NCI-H1092 treated with DMSO at 0.1 percent for 48 hours (cell line): ENCODE measurements at places on chromosomes 12 and 14.

DNA sequence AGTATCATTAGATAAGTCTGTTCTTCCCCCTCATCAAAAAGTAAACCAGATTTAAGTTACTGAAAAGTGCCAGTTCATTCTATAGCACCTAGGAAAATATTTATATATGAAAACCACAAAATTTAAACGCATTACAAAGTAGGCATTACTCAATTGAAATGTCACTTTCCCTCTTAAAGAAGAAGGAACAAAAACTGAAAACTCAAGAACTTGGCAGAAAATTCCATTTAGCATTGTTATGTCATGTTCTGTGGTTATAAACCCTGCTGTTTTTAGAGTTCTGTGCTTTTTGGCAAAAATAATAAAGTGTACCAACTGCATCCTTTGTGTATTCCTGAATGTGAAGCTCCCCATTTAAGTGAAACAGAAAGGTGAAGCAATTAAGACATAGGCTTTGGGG is 3.6 kb downstream of the FGD4 start:
- no peak for DNase-seq

- peak; percentile 77 for DNase-seq
These were observed 310.9 kb downstream of the ADGRD1 start for GRCh38 chr12:131264635-131265034.

DNA sequence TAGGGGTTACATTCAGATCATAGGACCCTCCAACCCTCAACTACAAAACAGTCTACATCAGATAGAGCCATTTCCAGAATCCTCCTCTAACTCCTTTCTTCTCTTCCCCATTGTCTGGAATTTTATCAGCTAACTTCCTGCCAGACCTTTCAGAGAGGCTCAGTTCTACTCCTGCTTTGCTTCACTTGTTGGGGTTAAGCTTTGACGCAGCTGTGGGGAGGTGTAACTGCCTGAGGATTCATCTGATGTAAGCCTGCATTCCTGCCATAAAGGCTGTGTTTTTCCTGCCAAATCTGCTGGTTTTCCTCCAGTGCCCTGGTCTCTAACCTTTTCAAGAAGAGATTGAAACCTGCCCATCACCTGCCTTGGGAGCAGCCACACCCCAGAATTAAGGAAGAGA is 16.9 kb downstream of the DHRS2 start:
- DNase-seq, result no peak

DNA sequence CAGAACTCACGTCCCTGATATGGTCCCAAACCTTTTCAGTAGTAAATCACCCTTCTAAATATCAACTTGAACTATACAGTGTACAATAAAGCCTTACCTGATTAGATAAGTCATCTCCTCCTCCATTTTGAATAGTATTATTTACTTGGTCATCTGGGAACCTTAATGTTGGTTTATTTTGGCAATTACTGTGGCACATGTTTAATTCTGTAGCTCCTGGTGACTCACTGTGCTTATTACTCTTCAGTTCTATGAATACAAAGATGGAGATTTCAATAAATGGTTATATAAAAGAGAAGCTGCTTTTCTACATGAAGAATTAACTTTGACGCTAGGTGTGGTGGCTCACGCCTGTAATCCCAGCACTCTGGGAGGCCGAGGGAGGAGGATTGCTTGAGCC is 25.4 kb downstream of the MIS18BP1 start:
- DNase-seq, result no peak

- no peak for DNase-seq
These were observed 321.1 kb downstream of the EGLN3 start for GRCh38 chr14:33629792-33630191.

GRCh38 chr12:9256341-9256740 is 48.1 kb upstream of the PZP start:
- no peak for DNase-seq

GRCh38 chr14:53955671-53956426 is 776 bp downstream of the BMP4 start:
- DNase-seq, result no peak

- DNase-seq, result no peak
These were observed 201.2 kb upstream of the PRICKLE1 start for GRCh38 chr12:42790761-42791151.

GRCh38 chr12:30827101-30828066 is 72.6 kb upstream of the CAPRIN2 start:
- no peak for DNase-seq

- DNase-seq, result no peak
These were observed 12.8 kb downstream of the CFAP73 start for GRCh38 chr12:113162102-113163029.

- no peak for DNase-seq
These were observed 97.1 kb upstream of the PLEKHG7 start for GRCh38 chr12:92605621-92606170.

DNA sequence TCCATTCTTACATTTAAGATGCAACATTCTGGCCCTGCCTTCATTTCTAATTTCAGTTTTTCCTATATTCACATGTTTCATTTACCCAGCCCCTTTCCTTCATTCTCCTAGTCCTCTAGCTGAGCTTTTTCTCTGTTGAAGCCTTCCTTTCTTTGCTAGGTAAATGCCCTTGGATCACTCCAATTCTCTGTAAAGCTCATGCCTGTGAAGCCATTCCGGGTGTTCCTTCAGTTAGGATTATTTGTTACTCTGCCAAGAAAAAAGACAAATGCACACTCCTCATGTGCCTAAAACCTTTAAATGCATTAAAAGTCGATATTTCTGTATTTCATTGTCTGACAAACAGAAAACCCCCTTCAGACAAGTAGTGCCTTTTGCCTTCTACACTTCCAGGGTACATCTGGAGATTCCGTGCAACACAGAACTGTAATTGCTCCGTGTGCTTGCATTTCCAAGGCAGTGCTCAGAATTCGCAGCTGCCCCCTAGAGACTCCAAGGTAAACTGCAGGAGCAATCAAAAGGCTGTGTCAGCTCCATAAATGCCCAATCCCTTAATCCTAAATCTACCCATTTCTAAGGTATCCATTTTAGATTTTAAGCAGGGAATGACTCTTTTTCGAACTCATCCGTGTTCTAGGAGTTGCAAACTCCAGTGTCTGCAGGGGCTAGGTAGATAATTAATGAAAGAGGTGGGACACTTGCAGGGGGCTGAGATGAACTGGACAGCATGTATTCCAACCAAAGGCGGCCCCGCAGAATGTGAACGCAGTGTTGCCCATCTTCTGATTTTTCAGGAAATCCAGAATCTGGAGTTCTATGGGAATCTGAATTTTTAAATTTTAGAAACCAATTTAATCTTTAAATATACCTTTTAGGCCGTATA is 320.2 kb downstream of the GRIN2B start:
- peak; percentile 74 for DNase-seq

DNA sequence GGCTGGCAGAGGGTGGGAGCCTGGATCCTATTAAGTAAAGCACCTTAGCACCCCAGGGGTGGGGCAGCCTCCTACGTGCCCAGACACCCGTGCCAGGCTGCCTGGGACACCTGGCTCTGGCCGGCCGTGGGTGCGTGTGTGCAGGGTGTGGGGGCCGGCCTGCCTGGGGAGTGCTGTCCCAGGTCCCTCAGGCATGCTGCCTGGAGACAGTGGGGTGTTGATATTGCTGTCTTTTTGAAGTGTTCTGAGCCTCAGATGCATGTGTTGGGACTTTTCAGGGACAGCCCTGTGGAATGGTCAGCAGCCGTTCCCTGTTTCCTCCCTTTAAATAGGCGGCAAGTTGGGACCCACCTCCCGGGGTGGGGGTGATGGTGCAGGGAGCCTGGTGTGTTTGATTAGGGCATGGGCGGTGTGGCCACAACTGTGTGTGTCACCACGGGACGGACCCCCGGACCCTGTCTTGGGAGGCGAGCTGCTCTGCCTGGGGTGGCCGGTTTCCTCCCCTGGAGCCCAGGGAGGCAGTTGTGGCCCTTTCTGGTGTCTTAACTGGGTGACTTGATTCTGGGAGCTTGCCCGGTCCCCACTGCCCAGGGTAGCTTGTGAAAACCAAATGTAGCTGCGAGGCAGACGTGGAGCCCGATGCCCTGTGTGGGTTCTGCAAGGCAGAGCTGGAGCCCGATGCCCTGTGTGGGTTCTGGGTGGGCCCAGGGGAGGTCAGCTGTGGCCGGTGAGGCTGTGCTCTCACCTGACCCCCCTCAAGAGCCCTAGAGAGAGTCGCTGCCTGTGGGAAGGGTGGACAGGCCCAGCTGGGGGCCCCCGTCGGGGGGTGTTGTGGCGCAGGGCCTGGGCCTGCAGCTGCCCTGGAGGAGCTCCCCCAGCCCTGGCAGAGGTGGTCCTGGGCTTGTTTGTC is 8.2 kb downstream of the ULK1 start:
- DNase-seq, result no peak

DNA sequence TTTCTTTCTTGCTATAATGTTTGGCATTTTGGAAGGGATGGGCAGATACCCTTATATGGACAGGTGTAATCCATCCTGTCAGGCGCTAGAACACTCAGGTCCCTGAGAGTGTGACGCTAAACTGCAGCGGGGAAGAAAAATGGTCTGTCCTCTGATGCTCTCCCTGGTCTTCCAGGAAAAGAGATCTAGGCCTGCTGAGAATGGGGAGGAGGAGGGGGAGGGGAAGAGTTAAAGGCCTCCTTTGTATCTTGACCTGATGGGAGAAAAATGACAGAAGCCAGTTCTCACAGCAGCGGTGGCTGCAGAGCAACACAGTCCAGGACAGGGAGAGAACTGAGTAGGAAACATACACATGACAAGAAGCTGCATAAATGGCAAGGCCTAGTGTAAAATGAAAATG is 61.1 kb downstream of the RPS6KA5 start:
- DNase-seq, result no peak

GRCh38 chr12:82625523-82625922 is 61.2 kb upstream of the TMTC2 start:
- DNase-seq, result peak; percentile 3

DNA sequence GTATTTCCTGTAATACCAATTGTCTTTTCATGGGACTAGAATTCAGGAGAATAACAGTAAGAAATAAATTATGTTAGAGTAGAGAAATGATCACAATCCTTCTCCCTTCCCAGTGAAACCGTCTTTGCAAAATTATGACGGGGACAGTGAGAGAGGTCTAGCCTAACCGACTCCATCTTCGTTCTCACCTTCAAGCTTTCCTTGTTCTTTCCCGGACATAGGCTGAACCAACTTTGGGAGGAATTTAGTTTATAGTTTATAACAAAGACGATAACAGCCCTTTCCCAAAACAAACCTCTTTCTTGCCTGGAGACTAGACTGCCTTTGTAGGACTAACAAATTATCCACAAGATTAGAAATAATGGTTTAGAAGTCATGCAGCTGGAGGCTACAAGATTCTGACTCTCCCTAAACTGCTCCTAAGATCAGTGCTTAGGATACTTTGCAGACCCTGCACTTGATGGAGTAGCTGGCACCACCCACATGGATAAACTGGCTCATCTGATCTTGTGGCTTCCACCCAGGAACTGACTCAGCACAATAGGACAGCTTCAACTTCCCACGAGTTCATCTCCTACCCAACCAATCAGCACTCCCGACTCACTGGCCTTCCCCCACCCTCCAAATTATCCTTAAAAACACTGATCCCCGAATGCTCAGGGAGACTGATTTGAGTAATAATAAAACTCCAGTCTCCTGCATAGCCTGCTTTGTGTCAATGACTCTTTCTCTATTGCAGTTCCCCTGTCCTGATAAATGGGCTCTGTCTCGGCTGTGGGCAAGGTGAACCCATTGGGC is 521.2 kb upstream of the TBX3 start:
- DNase-seq, result no peak

GRCh38 chr14:103641161-103641560 is 12.2 kb downstream of the KLC1 start:
- no peak for DNase-seq

DNA sequence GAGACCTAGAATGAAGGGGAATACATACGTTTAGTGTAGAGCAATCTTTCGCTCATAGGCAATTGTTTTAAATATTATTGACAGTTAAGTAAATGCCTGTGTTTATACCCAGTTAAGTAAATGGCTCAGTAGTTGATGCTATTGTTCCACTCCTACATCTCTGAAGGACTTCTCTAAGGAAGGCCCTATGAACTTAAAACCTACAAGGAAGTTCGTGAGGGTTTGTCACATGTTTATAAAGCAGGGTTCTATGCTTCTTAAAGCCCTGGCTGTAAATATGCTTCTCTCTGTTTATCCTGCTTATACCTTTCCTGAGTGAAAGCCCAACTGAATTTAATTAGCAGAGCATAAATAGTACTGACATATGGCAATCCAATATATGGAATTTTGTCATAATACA is 282.1 kb upstream of the NPAS3 start:
- DNase-seq, result no peak

GRCh38 chr12:69919495-69919894 is 94.5 kb downstream of the MYRFL start:
- DNase-seq, result no peak

DNA sequence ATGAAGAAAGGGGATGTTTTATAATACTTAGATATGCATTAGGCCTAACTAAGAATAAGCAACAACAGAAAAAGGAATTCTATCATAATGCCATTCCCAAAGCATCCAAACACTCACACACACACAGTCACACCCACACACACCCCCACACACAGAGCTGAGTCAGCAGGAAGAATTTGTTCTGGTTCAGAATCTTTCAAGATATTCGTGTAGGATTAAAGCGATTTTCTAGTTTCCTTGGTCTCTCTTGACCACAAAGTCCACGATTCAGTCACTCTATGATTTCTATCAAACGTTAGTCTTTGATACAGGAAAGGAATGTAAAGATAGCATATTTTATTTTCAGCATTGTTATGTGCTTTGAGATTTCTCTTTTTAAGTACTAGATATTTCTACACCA is 382.6 kb upstream of the DCN start:
- DNase-seq, result no peak

- DNase-seq, result peak; percentile 58
These were observed 10.5 kb upstream of the ZDHHC22 start for GRCh38 chr14:77151918-77152588.

DNA sequence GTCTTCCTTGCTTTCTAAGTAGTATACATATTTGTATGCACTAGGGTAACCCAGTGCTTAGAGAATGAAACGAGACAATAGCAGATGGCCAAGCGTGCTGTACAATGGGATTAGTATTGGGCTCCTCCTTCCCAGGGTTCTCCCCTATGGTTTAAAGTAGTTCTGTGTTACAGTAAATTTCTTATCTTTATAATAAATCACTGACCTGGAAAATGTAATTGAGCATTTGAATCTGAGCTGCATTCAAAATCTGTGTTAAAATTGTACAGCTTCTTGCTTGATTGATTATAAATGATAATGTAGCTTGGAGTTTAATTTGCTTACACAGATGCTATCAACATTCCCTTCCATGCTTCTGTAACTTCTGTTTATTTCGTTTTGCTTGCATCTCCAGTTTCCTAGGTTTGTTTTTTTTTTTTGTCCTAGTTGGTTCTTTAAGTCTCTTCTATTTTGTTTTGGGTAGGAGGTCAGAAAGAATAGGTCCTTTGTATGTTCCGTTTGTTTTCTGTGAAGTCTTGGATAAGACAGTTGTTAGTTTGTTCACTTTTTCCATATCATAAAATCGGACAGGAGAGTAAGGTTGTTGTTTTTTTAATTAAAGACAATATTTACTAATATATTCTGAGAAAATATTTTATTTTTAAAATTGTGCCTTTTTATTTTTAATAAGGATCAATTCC is 171.2 kb downstream of the ERC1 start:
- peak; percentile 10 for DNase-seq

GRCh38 chr14:104202259-104203070 is 64.1 kb downstream of the KIF26A start:
- peak; percentile 91 for DNase-seq
